Right atrium auricular region (tissue), 2 donors: ENCODE measurements at places on chromosomes 7 and 10. TPM values are rescaled to one million over a fixed set of nuclear protein-coding genes. Genes with fewer than 3 reads are reported as not detected.
A peak's percentile ranks its signal among the peaks of the same experiment; 100 is the strongest.

GRCh38 chr7:84237533-84238173, 43.1 kb upstream of the SEMA3A start:
- H3K36me3 ChIP-seq: no peaks in the 10 kb centered on the region
- no peak for DNase-seq
- no peak overlapping the region for H3K27ac ChIP-seq
- no peak overlapping the region for H3K4me3 ChIP-seq
- H3K4me1 ChIP-seq: no peaks in the 10 kb centered on the region
- no peaks in the 10 kb centered on the region for H3K27me3 ChIP-seq

GRCh38 chr7:22296916-22297315, 60.0 kb downstream of the RAPGEF5 start:
- no peak for DNase-seq
- H3K36me3 ChIP-seq: no peaks in the 10 kb centered on the region
- no peak overlapping the region for H3K27ac ChIP-seq
- H3K27me3 ChIP-seq: no peaks in the 10 kb centered on the region

GRCh38 chr7:157521752-157522151, 184.9 kb downstream of the DNAJB6 start:
- no peaks in the 10 kb centered on the region for H3K27me3 ChIP-seq
- DNase-seq: peak; percentile 7
- H3K4me1 ChIP-seq: no peaks in the 10 kb centered on the region
- no peak overlapping the region for H3K27ac ChIP-seq

- peak; percentile 53 for DNase-seq
- H3K27me3 ChIP-seq: no peaks in the 10 kb centered on the region
- H3K36me3 ChIP-seq: no peaks in the 10 kb centered on the region
- H3K4me1 ChIP-seq: no peaks in the 10 kb centered on the region
Observed at GRCh38 chr7:51023547-51023946, 240.9 kb upstream of the GRB10 start.

GRCh38 chr10:28897617-28898464, 220.5 kb downstream of the BAMBI start:
- no peaks in the 10 kb centered on the region for H3K4me1 ChIP-seq
- H3K36me3 ChIP-seq: no peaks in the 10 kb centered on the region
- H3K27ac ChIP-seq: peak overlapping the region; percentile 90
- no peak overlapping the region for H3K4me3 ChIP-seq
- H3K27me3 ChIP-seq: no peaks in the 10 kb centered on the region

ADK gene
- 23.7 TPM for total RNA-seq

SNCG gene
- total RNA-seq: 33.8 TPM

CCDC172 gene
- total RNA-seq: not detected

CTNNA3 gene
- total RNA-seq: 20.3 TPM

ADAMTS14 gene
- total RNA-seq: not detected

CCDC201 gene
- total RNA-seq: not detected
